ENCODE measurements at places on chromosomes 3 and 15. TPM values are rescaled to one million over a fixed set of nuclear protein-coding genes. Genes with fewer than 3 reads are reported as not detected.

DNA sequence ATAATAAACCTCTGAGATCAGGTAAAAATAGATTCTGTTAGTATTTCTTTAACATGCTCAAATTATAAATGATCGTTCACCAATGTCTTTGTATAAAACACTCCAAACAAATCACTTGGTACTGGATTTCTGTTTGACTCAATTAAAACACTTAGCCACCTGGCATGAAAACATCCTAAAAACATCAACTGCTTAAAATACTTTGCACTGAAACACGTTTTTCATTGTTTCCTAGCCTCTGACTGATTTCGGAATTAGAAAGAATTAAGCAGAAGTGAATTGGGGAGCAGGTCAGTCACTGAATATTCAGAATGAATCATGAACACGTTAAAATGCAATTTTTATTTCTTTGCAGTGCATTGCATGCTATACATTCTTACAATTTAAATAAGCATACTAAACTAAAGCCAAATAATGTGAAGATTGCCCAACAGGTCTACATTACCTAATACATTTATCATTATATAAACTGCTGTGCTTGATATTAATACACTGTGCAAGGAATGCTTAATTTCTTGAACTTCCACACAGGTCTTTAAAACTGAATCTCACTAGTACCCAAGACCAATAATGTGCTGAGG lies 1.6 kb downstream of the THRB start:
- DNase-seq = no peak

- DNase-seq = no peak
These were observed 21.7 kb downstream of the GOLIM4 start for GRCh38 chr3:168073842-168074605.

Gene IFRD2
- total RNA-seq = 72.4 TPM

Gene TGM4
- not detected for total RNA-seq

GRCh38 chr3:195548006-195548405 lies 4.9 kb upstream of the PPP1R2 start:
- no peak for DNase-seq

DNA sequence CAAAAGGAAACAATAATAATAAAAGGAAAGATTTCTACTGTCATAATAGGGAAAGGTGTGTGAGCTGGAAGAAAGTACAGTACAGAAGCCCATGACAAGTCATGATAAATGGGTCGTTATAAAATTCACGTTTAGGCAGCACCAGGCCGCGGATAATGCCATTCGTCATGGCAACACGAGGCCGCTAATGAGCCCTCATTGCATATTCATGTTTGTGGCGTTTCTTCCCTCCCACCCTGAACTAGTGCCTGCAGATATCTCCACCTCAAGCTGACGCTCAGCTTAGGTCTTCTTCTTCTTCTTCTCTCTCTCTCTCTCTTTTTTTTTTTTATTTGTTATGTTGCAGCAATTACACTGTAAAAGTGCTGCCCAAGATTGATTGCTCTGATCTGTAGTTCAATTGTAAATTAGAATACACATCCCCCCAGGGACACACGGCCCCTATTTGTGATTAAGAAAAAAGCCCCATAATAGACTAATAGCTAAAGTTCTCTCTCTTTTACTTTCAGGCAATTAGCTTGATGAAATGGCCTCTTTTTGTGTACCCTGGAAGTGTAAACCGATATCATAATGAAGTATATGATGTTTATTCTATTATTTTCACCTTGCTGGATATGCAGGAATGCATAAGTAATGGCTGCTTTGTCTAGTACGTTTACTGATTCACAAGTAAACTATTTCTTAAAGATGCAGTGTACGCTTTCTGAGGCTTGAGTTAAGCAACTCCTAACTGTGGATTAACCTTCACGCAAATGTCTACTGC lies 61.9 kb upstream of the NR2F2 start:
- DNase-seq = no peak

DNA sequence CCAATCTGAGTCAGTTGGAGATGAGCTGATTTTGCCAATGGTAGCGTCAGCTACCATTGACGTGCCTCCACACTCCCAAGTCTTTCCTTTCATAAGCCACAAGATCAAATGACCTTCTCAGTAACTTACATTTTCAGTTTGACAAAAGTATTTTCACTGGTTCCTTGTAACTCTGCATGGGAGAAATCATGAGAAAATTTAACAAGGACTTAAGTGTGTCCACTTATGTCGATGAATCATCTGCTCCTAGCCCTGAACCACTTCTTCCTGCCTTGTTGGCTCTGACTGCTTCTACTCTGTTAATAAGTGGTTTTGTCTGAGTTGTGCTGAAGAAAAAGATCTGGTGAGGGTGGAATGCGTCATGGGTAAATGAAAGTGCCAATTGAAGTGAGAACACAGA lies 101.2 kb downstream of the NFKBIZ start:
- DNase-seq = no peak

All from glomerular endothelial cell (primary cell).